ENCODE measurements at places on chromosomes 3 and 15.

DNA sequence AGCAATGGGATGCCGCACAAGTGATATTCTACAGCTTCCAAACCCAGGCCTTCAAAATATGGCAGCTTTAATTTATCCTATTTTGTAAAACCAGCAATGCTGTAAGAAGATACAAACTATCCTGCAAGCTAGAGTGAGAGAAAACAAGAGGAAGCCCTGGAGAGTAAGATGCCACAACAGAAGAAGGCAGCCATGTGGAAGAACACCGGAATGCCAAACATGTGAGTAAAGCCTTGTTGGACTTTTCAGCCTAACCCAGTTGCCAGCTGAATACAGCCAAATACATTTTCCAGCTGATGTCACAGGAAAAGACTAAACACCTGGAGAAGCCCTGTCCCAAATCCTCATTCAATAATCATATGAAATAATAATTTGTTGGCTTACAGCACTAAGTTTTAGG, 1115.1 kb upstream of the CADM2 start:
- no peak for DNase-seq

DNA sequence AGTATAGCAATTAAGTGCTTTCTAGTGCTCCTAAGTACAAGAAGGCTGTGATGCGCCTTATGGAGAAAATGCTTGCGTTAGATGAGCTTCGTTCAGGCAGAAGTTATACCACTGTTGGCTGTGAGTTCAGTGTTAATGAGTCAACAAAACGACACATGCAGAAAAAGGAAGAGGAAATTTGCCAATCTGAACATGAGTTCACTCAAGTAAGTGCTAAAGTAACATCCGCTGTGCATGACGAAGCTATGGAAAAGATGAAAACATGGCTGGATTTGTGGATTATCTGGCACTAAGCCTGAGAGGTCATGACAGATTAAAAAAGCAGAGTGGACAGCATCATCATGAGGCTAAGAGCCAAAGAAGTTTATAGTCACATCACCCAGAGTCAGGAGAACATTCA, 36.9 kb downstream of the SH3BP5 start:
- no peak for DNase-seq

GRCh38 chr3:42263354-42264346, 2.3 kb downstream of the CCK start:
- no peak for DNase-seq

DNA sequence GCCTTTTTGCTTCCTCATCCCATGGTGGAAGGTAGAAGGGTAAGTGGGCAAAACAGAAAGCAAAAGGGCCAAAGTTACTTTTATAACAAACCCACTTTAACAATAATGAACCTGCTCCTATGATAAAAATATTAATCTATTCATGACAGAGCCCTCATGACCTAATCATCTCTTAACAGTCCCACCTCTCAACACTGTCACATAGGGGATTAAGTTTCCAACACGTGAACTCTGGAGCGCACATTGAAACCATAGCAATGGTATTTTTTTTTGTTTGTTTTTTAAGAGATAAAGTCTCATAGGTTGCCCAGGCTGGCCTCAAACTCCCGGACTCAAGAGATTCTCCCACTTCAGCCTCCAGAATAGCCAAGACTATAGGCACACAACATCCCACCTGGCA, 30.7 kb downstream of the KATNBL1 start:
- DNase-seq: no peak

DNA sequence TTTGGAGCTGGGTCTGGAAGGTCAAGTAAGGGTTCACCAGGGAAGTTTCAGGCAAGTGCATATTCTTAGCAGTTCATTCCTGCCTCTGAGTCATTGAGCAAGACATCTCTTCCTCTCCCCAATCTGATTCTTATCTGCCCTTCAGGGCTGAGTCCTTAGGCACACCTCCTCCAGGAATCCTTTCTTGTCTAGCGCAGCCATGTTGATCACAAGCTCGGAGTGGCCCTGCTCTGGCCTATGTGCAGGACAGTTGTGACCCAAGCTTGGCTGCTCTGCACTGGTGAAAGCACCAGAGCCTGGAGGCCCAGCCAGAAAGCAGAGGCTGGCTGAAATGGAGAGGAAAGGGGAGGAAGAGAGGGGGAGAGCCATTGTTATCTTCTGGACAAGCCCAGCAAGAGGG, 30.9 kb upstream of the MRPS22 start:
- DNase-seq: no peak

GRCh38 chr15:99073008-99073717, 31.7 kb upstream of the SYNM start:
- no peak for DNase-seq

DNA sequence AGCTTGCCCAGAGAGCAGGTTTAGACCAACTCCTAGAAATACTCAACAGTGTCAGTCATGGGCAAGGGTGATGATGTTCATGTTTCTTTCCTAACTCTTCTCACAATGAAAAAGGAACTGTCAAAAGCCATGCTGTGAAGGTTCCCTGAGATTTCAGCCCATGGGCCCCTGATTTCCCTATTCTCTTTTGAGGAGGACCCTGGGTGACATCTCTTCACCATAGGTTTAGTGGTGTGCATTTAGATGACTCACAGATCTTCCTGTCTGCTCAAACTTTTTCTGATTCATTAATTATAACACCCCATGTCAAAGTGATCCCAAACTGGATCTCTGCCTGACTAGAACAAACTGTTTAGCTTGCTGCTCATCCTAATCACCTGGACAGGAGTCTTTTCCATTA, 108.0 kb downstream of the BBX start:
- no peak for DNase-seq

Measured in activated naive CD4-positive, alpha-beta T cell (primary cell).